ENCODE measurements at places on chromosomes 13 and 19.

- DNase-seq, result no peak
Observed at GRCh38 chr13:85698256-85698655, 101.0 kb downstream of the SLITRK6 start.

DNA sequence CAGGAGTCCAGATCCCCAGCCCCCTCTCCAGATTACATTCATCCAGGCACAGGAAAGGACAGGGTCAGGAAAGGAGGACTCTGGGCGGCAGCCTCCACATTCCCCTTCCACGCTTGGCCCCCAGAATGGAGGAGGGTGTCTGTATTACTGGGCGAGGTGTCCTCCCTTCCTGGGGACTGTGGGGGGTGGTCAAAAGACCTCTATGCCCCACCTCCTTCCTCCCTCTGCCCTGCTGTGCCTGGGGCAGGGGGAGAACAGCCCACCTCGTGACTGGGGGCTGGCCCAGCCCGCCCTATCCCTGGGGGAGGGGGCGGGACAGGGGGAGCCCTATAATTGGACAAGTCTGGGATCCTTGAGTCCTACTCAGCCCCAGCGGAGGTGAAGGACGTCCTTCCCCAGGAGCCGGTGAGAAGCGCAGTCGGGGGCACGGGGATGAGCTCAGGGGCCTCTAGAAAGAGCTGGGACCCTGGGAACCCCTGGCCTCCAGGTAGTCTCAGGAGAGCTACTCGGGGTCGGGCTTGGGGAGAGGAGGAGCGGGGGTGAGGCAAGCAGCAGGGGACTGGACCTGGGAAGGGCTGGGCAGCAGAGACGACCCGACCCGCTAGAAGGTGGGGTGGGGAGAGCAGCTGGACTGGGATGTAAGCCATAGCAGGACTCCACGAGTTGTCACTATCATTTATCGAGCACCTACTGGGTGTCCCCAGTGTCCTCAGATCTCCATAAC is at the start of gene APOE:
APOE (plus strand) TSS at position 360 of the 724 bp plus-strand sequence. CDS start 829 bp downstream, outside the sequence.
- no peak for DNase-seq

- DNase-seq, result no peak
Observed at GRCh38 chr13:51714663-51715168, 89.2 kb downstream of the DHRS12 start.

GRCh38 chr19:42919757-42920079 is 2.0 kb upstream of the PSG6 start:
- no peak for DNase-seq

DNA sequence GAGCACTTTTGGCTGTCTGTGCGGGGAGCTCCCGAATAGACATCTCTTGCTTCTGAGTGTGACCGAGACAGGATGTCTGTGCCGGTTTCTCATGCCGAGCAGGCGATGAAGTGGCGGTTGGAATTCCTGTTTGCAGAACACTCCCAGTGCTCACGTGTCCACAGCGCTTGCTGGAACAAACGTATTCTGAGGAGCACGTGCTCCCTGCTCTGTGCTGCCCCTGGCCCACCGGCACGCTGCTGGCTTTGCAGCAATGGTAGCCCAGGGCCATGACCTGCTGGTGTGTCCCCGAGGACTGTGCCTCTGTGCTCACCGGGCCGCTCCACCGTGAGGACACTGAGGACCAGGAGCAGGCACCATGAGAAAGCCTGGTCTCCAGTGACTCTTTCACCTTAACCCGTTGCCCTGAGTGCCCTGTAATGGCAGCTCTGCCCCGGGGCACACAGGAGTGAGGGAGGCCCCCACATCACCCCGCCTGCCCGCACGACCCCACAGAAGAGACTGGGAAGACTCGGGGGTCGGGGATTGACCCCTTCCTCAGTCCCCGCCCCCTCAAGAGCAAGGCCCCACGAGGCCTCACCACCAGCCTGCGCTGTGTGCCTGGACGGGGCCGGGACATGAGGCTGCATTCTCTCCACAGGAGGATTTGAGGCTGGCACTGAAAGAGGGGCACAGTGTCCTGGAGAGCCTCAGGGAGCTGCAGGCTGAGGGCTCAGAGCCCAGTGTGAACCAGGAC is 40.0 kb upstream of the F7 start:
- DNase-seq, result no peak

DNA sequence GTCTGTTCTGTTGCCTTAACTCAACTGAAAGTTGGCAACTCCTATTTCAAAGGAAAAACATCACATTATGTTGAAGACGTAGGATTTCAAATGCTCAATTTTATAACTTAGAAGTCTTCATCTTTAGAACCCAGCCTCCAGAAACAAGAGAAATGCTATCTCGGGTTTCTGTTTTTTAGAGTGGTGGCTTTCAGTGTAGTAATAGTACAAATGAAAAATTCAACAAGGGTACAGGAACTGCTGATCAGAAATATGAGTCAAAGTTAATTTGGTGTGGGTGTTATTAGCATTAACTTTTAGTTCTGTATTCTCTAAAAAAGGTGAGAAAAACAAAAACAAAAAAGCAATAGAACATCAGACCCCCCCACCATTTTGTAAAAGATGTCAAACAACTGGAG is 56.6 kb upstream of the FLT1 start:
- DNase-seq, result no peak

- DNase-seq, result no peak
Observed at GRCh38 chr13:113162783-113163685, 4.6 kb downstream of the PROZ start.

DNA sequence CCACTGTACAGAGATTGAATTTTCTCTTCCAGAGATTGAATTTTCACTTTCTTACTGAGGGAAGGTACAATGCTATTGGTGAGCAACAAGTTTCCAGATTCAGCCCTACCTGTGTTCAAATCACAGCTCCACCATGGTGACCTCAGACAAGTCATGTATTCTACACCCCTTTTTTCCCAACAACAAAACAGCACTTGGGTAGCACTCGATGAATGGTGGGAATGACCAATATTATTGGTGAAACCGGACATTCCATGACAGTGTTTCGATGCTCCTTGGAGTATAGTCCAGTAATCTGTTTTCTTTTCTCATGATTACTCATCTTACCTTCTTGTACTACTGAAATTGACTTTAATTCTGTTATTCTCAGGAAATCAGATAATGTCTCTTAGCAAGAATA is 266.2 kb upstream of the SOX21 start:
- no peak for DNase-seq

GRCh38 chr13:109118521-109118920 is 489.1 kb downstream of the MYO16 start:
- no peak for DNase-seq

- DNase-seq, result no peak
Observed at GRCh38 chr19:1287354-1288225, 1.9 kb downstream of the EFNA2 start.

DNA sequence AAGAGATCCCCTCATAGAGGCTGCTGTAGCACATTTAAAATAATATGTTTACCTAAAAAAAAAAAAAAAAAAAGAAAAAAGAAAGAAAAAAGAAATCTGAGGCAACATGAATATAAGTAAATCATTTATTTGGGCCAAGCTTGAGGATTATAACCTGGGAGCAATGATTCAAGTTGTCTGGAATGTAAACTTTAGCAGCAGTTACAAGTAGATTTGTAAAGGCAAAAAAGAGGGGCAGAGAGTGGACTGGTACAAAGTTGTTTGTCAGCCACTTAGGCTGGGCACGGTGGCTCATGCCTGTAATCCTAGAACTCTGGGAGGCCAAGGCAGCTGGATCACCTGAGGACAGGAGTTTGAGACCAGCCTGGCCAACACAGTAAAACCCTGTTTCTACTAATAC is 11.3 kb downstream of the ZNF43 start:
- DNase-seq, result no peak

DNA sequence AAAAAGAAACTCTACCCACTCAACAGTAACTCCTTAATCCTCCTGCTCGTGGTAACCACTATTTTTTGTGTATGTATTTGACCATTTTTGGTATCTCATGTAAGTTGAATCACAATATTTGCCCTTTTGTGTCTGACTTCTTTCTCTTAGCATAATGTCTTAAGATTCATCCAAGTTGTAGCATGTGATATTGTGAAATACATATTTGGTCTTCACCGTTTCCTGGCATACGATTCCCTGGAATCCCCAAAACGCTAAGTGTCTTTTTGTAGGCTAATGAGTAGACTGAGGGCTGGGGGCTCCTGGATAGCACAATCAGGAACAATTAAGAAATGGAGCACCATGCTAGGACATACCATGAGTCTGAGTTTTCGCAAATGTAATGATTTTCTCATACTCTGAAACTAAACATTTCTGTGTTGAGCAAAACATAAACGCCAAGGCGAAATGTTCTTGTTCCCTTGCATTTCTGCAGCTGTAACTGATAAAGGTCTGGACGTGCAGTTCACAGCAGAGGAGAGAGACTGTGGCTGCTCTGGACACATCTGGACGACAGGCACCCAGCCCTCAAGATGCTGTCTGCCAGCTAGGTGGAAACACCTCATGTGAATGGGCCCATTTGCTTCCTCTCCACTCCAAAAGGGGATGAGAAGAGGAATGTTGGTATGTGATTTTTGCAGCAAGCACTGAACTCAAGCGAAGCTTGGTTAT is 38.4 kb downstream of the BRD4 start:
- DNase-seq, result no peak

DNA sequence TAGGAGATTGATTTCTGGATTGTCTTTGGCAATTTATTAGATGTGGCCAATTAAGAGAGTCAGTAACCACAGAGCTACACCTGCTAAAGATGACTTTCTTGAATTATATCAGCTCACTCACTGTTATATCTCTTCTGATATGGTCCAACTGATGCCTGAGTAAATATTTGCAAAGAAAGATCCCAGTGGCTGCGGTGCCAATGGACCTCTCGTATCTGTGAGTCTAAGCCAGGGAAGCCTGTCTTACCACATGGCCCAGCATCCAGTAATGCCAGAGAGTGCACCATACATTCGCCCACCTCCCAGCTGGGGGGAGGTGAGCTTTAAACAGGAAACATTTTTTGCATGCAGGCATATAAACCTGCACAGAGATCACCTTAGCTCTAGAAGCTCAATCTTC is 82.7 kb upstream of the SLC15A1 start:
- no peak for DNase-seq

- no peak for DNase-seq
Observed at GRCh38 chr13:111046590-111047141, 68.4 kb upstream of the ARHGEF7 start.

DNA sequence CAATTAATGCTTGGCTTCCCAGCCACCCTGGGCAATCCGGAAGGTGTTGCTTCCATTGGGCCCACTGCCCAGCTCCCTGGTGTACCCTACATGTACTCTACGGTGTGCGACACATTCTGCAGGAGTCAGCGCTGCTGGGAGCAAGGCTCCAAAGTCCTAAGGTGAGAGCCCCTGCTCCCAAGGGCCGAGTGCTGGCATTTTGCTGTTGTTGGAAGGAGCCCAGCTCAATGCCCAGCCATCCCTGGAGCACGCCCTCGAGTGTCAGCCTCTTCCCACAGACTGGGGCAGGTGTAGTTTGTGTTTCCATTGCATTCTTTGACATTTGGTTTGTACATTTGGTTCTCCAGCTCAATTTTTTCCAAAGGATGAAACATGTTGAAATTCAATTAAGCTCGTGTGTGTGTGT is 64.6 kb downstream of the GGACT start:
- no peak for DNase-seq

GRCh38 chr13:113066142-113066455 is 39.5 kb upstream of the F7 start:
- DNase-seq, result no peak

DNA sequence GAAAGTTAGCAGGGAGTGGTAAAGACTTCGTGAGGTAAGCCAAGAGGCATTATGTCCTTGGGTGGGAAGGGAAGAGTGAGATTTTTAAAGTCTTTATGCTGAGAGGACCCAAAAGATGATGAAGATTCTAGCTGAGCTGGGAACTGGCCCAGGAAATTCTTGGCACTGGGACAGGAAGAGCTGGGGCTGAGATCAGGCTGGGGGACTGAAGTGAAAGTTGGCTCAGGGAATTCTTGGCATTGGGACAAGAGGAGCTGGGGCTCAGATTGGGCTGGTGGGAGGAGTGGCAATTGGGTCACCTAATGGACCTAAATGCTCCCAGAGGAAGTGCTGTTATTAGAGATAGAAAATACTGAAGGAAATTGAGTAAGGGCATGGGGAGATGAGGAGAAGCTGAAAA is 8.8 kb downstream of the SCEL start:
- no peak for DNase-seq

- no peak for DNase-seq
Observed at GRCh38 chr13:95614641-95615245, 29.8 kb downstream of the DZIP1 start.

- DNase-seq, result no peak
Observed at GRCh38 chr13:32407854-32408253, 20.1 kb downstream of the N4BP2L1 start.

- no peak for DNase-seq
Observed at GRCh38 chr19:24062190-24062589, 24.8 kb upstream of the ZNF254 start.

DNA sequence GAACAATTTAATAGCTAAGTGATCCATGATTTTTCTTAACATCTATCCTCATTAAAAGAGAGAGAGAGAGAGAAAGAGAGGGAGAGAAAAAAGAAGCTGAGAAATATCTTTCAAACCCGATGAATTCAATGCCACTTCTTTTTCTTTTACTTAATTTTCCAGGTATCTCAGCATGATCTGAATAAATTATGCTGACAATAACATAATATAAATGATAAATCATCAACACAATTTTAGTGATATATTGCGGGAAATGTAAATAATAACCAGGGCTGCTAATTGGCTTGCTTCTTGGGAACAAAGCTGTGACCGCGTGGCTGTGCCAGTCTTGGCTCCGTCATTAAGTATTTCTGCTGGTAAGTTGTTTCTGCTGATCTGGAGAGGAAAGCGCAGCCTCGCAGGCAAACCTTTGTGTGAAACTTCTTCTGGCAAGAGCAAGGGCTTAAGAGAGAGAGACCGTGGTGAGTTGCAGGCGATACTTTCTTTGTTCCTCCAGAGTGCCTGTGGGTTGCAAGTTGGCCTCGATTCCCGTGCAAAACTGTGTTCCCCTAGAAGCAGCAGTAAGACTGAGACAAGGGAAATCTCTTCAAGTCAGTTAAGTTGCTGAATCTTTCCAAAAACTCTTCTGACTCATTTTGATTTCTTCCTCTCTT is 489.1 kb upstream of the TSHZ3 start:
- no peak for DNase-seq

DNA sequence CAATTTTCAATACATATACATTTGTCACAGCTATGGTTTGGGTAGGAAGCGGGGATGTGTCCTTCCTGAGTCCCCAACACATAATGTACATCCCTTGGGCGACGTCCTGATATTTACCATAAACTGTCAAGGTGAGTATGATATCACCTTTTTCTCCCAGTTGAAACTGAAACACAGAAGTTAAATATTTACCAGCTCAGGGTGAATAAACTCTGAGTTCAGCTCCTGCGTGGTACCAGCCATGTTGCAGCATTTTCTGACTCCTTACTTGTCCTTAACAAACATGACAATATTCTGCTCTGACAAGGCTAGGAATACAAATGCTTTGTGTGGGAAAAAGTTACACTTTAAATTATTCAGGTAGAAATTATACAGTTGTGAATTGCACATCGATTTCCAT is 294.2 kb downstream of the TEX29 start:
- DNase-seq, result no peak
